ENCODE measurements at places on chromosomes 6 and 20.
A peak's percentile ranks its signal among the peaks of the same experiment; 100 is the strongest.

DNA sequence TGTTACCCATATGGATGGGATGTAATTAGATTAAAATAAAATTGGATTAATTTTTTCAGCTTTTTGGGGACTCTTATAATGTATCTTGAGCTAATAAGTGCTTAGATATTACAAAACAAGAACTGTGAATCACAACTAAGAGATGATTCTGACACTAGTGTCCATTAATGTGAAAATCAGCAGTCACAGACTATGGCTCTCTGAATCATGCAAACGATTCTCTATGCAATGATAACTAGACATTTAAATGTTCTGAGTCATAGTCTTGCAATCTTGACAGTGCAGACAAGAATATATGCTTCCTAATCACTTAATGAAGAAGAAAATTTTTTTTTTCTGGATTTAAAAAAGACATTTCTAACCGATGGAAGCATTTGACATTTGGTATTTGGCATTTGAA, 82.2 kb upstream of the OPRM1 start:
- DNase-seq: no peak

GRCh38 chr6:3518356-3519190, 61.7 kb upstream of the SLC22A23 start:
- no peak for DNase-seq

- DNase-seq: peak; percentile 41
Measured at GRCh38 chr6:26016245-26016962, 53.8 kb downstream of the TRIM38 start.

GRCh38 chr6:71262914-71263313, 25.7 kb upstream of the OGFRL1 start:
- no peak for DNase-seq

DNA sequence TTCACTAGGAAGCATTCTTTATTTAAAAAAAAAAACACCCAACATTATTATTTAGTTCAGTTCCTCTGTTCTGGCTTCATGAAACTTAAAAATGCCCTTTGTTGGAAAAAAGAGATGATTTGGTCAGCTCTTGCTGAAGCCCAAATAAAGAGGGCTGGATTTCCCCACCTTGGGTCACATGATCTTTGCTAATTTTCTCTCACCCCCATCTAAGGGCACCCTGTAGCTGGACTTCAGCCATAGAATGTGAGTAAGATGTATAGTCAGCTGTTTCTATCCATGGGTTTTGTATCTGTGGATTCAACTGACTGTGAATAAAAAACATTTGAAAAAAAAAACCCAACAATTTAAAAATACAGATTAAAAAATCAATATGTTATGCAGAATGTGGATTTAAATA, 213.9 kb upstream of the SULF2 start:
- DNase-seq: no peak

GRCh38 chr6:126174697-126175096, 165.2 kb upstream of the CENPW start:
- no peak for DNase-seq

DNA sequence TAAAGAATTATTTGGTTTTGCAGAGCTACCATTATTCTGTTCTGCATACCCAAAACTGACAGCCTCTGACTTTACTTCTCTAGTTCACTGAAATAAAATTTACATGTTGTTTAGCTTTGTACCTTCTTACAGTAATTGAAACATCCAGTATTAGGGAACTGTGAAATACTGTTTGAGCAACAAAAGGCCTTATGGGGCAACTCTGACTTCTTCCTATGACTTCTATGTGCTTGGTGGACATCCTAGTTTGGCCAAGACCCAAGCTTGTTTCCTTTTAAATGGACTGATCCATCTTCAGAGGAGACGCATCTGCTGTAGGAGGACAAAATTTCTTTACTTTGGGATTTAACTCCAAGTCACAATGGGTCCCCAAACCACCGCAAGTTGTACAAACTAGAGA, 44.7 kb downstream of the NR2E1 start:
- DNase-seq: no peak

- DNase-seq: no peak
Measured at GRCh38 chr20:52172392-52173047, 19.1 kb downstream of the ZFP64 start.

Measured in activated CD4-positive, alpha-beta T cell treated with anti-CD3 and anti-CD28 coated beads, Interleukin-10, Interleukin-2, amounts not matched to agents 100 ng/mL and 50 ng/mL, durations not matched to agents 16 hours and 8 hours (primary cell).